NCI-H524 treated with DMSO at 0.1 percent for 48 hours (cell line): ENCODE measurements at places on chromosomes 6 and 20.

DNA sequence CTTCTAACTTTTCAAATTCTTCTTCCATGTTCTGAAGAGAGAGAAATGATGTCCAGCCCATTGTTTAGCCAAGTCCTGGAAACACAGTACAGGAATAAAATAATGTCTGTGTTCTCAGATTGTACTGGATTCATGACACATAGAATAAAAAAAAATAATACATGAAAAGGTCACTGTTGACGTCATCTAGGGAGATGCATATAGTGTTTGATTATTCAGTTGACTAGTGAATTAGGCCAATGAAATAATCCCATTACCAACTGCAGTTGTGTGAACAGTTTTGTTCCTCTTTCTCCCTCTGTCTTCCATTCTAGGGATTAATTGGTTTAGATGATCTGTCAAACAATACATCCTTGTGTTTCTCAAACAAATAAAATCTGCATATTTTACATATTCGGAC, 222.8 kb downstream of the ALDH8A1 start:
- DNase-seq, result no peak

DNA sequence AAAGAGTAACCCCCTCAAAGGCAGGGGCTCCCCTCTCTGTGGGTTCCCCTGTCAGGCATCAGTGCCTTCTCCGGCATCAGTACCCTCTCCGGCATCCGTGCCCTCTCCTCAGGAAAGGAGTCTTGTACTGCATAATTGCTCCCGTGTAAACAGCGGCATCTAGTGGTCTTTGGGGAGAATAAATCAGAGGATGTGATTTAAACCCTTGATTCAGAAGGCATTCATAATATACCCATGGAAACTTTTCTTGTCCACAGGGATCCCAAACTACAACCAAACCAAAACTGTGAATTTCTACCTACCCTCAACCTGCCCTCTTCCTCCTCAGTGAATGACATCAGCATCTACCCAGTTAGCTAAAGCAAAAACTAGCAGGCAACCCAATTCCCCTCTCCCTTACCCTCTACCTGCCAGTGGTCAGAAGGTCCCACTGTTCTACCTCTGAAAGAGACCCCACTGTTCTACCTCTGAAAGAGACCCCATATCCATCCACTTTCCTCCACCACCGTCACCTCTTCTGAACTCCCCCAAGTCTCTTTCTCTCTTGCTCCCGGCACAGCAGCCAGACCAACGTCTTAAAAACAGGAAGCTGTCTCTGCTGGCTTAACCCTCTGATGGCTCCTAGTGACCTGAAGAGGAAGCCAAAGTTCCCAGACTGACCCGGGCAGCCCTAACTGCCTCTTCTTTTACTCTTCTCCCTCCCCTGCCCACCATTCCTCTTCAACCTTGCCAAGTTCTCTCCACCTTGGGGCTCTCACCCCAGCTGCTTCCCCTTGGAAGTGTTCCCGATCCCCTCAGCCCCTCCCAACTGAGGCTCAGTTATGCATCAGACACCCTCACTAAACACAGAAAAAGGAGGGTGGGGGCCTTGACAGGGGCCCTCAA, 27.2 kb downstream of the UBE2V1 start:
- peak; percentile 12 for DNase-seq

DNA sequence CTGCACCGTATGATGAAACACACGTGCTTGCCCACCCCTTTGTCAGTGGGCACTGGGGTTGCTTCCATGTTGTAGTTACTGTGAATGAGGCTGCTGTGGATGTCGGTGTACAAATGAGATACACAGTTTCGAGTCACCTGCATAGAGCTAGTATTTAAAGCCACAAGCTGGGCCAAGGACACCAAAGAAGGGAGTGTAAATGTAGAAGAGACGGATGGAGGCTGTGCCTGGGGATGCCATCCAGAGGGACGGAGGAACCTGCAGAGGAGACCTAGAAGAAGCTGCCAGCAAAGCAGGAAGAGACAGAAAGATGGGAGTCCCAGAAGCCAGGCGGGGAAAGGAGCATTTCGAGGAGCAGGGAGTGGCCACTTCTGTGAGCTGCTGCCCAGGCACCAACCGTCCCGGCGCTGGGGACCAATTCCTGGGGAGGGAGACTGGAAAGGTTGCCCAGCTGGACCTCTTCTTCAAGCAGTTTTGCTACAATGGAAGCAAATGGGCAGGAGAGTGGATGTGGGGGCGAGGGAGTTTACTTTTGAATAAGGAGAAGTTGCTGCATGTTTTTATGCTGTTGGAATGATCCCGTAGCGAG, 339.3 kb downstream of the ZFAND3 start:
- DNase-seq, result no peak

DNA sequence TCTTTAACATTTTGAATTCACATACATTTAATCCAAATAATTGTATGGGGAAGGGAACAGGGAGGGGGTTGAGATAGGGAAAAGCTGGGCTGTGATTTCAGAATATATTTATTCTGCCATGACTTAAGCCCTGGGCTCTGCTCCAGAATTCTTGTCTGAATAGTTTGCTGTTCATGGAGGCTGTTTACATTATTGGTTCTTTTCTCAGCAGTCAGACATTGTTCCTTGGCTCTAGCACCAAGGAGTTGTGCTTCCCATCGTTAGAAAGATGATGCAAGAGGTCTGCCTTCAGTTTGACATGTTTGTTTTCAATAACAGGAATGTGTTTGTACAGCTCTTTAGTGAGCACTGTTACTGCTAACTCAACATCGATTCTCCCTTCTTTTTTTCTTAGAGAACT, 198.8 kb upstream of the CDYL start:
- DNase-seq, result no peak

- no peak for DNase-seq
Measured at GRCh38 chr6:17602888-17603287, 2.8 kb downstream of the FAM8A1 start.

- no peak for DNase-seq
Measured at GRCh38 chr6:115954740-115955139, 106.0 kb downstream of the FRK start.

- DNase-seq, result no peak
Measured at GRCh38 chr6:31901415-31901952, 402 bp downstream of the ZBTB12 start.

DNA sequence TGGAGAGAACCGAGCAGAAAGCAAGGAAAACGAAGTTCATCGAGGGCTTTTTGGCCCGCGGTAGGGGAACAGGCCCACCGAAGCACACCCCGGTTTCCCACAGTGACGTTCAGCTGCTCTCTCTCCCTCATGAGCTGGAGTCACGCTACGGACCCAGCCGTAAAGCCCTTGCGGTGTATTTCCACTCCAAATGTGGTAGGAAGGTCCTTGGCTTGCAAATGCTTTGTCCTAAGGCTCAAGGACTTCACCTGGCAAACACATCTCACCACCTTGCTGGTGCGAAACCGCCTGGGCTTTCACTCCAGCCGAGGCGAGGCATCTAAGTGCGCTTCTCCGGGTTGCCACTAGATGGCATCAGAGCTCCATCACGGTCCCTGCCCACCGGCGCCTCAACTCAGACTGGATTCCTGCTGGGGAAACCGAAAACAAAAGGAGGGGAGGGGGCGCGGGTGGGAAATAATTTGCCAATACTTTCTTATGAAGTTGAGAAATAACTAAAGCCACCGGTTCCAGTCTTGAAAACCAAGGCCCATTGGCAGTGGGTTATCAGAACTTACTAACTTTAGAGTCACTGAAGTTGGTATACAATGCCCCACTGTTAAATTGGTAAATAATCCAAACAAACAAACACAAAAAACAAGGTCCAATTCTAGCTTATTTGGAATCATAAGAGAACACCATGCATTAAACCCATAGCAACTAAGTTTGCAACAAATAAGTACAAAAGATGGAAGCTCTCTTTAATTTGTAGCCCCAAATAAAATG, 13.4 kb upstream of the FOXC1 start:
- no peak for DNase-seq

- peak; percentile 32 for DNase-seq
Measured at GRCh38 chr6:134063966-134064445, 11.6 kb upstream of the SLC2A12 start.

GRCh38 chr6:50724381-50725124, 11.2 kb downstream of the TFAP2D start:
- DNase-seq, result no peak

DNA sequence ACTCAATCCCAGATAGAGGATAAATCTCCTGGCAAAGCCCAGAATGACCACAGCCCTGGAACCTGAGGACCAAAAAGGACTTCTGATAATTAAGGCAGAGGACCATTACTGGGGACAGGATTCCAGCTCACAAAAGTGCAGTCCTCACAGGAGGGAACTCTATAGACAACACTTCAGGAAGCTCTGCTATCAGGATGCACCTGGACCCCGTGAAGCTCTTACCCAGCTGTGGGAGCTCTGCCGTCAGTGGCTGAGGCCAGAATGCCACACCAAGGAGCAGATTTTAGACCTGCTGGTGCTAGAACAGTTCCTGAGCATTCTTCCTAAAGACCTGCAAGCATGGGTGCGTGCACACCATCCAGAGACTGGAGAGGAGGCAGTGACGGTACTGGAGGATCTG, 992 bp downstream of the ZSCAN16 start:
- no peak for DNase-seq

DNA sequence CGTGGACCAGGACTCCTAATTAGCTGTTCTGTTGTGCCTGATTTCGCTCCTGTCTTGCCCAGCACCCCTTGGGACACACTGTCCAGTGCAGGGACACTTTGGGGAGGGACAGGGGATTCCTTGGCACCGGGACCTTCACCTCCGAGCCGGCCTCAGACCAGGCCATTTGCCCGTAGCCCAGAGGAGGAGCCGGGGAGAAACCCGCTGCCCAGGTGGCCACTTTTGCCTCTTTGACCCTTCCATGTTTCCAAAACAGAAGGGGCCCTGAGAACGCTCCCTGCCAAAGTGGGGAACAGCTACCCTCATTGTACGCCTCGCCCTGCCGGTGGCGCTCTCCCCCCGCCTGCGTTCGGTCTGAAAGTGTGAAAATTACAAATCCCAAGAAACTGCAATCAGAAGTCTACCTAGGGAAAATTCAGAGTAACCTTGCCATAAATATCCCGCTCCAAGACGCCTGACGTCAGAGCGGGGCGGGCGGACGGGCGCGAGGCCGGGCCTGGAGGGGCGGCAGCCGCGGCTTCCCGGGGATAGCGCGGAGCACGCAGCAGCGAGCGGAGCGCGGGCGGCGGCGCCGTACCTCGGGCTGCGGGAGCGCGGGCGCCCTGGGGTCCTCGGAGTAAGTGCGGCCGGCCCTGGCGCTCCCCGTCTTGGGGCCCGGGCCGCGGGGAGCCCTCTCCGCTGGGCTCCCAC, at the start of gene DAAM2:
TSS of gene DAAM2 (plus strand) at position 527 of the 690 bp plus-strand sequence. CDS start 63,927 bp downstream, outside the sequence.
- DNase-seq, result no peak

GRCh38 chr6:130313206-130313605, 52.6 kb upstream of the TMEM200A start:
- no peak for DNase-seq

DNA sequence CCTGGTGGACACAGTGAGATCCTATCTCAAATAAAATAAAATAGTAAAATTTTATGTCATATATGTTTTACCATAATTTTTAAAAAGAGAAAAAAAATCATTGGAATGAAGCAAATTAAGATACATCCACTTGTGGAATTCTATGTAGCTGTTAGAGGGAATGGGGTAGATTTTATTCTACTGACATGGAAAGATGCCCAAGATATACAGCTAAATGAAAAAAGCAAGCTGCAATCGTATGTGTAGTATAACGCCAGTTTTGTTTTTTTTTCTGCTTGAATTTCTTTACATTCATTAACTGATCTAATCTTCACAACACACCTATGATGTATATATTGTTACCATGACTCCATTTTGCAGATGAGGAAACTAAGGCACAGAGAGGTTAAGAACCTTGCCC, 23.4 kb upstream of the RANBP9 start:
- DNase-seq, result no peak

DNA sequence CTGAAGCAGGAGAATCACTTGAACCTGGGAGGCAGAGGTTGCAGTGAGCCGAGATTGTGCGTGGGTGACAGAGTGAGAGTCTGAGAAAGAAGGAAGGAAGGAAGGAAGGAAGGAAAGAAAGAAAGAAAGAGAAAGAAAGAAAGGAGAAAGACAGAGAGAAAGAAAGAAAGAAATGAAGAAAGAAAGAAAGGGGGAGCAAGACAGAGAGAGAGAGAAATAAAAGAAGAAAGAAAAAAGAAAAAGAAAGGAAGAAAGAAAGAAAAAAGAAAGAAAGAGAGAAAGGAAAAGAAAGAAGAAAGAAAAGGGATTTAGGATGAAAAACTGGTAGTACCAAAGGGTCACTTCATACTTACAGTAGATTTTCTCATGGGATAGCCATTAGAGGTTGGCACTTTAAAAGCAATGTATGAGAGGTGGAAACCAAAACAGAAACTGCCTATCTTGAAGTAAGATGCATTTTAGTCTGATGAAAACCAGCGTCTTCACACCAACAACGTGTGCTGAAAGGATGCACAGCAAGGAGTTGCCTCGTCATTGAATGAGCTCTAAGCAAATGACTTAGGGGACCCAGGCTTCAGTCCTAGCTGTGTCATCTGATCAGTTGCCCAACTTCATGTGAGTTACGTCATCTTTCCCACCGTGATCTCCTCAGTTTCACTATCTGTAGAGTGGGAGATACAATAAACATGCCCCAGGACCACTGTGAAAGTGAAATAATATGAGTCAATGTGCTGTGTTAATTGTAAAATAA, 133.9 kb upstream of the NEDD9 start:
- no peak for DNase-seq

DNA sequence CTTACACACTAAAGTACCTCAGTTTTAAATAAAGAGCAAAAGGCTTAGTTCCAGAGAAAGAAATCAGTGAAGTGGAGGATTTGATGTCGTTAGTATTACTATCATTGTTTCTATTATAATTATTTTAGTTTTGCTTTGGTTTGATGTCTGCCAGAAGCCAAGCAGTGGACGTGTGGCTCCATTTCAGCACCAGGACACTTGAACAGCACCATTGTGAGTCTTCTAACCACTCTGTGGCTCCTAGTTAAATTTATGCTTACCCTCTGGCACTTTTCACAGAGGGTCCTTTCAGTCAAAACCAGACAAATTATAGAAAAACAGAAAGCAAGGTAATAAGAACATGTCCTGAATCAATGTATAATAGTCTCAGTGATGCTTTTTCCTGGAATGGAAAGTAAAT, 3.4 kb downstream of the COL9A1 start:
- DNase-seq, result no peak

DNA sequence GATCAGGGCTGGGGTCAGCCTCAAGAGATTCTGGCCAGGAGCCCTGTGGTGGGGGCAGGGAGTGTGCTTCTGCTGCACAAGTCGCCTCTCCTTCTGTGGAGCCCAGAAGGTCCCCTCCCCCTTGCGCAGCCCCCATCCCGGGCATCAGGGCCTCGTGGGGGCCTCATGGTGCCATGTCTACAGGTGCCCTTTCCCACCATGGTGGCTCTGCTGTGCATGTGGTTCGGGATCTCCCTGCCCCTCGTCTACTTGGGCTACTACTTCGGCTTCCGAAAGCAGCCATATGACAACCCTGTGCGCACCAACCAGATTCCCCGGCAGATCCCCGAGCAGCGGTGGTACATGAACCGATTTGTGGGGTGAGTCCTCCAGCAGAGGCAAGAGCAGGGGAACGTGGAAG, 48.1 kb downstream of the TM9SF4 start:
- DNase-seq, result no peak
